Activated CD4-positive, alpha-beta T cell treated with anti-CD3 and anti-CD28 coated beads, Interleukin-2, Interleukin-6, amounts not matched to agents 100 ng/mL and 50 ng/mL, durations not matched to agents 16 hours and 8 hours (primary cell): ENCODE measurements at places on chromosomes 1 and 21.

DNA sequence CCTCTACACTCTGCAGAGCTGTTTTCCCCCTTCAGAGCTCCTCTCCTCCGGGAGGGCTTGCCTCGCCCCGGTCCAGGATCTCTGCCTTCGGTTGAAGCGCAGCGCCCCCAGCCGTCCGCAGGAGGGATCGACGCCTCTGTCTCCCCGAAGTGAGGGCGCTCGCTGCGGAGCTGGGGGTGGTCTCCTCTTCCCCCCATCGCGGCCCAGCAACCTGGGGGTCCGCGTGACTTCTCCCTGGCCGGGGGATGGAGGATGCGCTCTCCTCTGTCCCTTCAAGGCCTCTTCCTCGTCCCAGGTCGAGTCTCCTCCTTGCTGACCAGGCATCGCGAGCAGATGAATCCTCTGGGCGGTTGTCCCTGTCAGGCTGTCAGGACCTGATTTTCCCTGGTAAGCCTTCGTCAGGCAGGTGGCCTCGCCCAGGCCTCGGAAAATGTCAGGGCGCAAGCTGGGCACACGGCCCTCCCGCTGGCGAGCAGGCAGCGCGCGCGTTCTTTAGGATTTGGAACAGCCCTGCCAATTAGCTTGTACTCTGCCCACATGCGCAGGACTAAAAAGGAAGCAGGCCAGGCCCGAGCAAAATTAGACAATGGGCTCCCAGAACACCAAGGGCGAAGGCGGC, 90.5 kb downstream of the EDEM3 start:
- peak; percentile 67 for DNase-seq

DNA sequence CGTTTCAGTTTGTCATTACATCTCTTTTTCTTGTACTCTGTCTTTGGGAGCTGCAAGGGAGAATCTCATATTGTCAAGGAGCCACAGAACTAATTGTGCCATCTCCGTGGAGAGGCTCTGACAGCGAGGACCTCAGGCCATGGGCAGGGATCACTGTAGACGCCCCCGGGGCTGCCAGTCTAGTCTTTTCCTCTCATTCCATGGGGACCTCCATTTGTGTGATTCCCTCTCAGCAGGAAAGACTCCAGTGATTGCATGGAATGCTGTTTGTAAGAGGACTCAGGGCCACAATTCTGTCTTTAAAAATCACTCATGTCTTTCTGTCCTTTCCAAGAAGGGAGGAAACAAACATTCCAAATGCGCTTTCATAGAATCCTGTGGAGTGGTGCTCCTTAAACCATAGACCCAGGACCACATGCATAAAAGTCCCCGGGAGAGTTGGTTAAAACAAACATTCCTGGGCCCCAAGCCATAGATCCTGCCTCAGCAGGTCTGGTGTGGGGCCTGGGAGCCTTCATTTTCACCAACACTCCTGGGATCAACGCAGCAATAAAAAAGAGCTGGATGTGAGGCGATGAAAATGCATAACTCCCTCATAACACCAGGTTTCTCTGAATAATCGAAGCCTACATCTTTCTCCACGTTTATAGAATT, 104.5 kb downstream of the ZP4 start:
- DNase-seq: no peak

GRCh38 chr1:91827459-91828321, 58.3 kb downstream of the TGFBR3 start:
- no peak for DNase-seq

GRCh38 chr1:238063454-238063853, 172.7 kb upstream of the ZP4 start:
- DNase-seq: no peak

- no peak for DNase-seq
Observed at GRCh38 chr1:179195376-179195775, 34.1 kb downstream of the ABL2 start.

DNA sequence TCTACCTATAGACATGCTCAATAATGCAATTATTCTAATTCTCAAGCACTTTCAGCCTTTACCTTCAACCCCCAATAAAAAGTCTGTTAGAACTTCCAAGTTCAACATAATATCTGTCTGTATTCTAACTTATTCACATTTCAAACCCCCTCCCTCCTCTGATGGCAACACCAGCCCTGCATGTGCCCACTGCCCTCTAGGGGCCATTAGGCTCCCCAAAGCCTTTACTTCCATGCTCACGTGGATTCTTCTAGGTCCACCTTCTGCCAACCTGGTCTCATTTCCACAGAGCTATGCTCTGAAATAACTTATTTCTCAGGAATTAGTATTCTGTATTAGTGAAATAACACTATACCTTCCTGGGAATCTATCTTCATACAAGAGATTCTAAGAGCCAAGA, 22.2 kb upstream of the KPRP start:
- DNase-seq: no peak

GRCh38 chr21:9008636-9009035, 1512.7 kb upstream of the TPTE start:
- DNase-seq: no peak

- DNase-seq: no peak
Observed at GRCh38 chr1:104593413-104594187, 843.9 kb downstream of the AMY1C start.

DNA sequence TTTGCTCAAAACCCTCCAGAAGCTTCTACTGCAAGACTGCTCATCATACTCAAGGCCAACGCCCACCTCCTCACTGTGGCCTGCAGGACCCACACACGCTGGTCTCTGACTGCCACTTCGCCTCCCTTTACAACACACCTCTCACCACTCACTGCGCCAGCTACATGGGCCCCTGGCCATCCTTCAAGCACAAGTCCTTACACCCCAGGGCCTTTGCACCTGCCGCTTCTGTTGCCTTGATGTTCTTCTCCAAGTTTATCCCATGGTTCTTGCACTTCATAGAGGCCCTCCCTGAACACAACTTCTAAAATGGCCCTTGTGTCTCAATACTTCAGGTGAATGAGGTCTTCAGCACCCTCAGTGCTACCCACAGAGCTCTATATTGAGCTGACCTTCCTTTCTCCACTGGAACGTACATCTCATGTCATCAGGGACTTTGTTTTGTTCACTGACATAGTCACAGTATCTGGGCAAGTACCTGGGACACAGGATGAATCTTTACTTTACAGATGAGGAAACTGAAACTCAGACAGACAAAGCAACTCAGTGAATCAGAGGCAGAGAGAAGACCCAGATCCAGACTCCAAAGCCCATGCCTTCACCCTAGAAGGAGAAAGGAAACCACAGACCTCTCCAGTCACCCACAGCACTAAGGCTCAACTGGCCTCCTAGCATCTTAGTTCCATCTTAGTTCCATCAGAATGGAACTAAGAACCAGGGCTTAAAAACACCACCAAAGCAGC, 34.7 kb upstream of the CLSTN1 start:
- DNase-seq: peak; percentile 9

- DNase-seq: no peak
Observed at GRCh38 chr1:202694314-202694713, 15.9 kb downstream of the SYT2 start.

GRCh38 chr1:32933742-32934322, 30.8 kb downstream of the RNF19B start:
- no peak for DNase-seq

DNA sequence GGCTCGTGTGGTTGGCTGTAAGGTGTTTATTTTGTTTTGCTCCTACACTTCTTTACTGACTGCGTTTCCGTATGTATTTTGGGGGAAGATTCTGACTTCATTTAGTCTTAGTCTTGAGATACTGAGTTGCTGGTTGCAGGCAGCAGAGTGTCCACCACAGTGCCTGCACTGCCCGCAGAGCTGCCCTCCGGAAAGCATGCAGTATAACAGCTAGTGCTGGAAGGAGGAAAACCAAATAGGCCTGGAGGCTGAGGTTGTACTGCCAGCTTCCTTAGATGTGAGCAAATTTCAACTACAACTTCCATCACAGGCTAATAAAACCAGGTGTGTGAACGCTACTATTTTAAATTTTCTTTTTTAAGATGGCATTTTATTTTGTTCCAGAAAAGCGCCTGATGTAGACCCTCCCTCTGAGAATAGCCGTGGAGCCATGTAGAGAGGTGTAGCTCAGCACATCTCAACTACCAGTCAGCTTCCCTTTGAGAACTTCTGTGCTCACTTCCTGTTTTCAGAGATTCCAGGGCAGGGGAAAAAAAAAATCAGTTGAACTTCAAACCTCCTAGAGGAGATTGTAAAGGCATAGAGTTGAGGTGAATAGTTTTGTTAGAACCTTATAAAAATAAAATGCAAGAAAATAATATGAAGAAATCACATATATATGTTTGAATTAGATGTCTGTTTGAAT, 17.6 kb downstream of the LMO4 start:
- DNase-seq: no peak

GRCh38 chr1:208183977-208184911, 59.9 kb downstream of the PLXNA2 start:
- DNase-seq: no peak

DNA sequence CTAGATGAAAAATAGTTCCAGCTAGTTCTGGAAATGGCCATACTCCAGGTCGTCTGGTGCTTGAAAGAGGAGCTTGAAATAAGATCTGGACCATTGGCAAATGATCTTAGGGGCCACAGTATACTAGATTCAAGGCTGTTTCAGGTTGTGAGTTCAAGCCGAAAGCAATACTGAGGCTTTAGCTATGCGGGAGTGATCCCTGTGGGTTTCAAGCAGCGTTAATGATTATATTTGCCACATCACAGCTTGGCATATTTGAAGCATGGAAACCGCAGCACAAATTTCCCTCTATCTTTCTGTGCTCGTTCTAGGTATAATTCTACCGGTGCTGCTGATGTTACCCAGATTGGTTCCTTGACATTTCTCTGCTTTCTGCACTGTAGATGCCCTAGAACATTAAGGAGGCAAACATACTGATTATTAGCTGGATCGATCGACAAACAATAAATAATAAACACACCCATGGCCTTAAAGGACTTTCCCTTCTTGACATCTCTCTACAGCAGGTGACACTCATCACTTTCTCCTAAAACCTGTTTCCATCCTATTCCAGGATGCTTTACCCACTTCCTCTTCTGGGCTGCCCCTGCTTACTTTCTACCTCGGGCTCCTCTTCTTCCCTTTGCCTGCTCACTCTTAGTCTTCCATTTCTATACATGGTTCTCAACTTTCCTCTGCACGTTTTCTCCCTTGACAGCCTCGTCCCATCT, 40.6 kb upstream of the LYST start:
- DNase-seq: no peak

DNA sequence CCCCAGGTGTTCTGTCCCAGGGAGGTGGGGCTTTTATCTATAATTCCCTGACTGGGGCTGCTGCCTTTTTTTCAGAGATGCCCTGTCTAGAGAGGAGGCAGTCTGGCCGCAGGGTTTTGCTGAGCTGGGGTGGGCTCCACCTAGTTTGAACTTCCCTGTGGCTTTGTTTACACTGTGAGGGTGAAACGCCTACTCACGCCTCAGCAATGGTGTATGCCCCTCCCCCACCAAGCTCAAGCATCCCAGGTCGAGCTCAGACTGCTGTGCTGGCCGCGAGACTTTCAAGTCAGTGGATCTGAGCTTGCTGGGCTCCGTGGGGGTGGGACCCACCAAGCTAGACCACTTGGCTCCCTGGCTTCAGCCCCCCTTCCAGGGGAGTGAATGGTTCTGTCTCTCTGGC, 124.3 kb downstream of the CENPF start:
- DNase-seq: no peak

GRCh38 chr1:63662841-63663240, 69.6 kb downstream of the PGM1 start:
- no peak for DNase-seq

DNA sequence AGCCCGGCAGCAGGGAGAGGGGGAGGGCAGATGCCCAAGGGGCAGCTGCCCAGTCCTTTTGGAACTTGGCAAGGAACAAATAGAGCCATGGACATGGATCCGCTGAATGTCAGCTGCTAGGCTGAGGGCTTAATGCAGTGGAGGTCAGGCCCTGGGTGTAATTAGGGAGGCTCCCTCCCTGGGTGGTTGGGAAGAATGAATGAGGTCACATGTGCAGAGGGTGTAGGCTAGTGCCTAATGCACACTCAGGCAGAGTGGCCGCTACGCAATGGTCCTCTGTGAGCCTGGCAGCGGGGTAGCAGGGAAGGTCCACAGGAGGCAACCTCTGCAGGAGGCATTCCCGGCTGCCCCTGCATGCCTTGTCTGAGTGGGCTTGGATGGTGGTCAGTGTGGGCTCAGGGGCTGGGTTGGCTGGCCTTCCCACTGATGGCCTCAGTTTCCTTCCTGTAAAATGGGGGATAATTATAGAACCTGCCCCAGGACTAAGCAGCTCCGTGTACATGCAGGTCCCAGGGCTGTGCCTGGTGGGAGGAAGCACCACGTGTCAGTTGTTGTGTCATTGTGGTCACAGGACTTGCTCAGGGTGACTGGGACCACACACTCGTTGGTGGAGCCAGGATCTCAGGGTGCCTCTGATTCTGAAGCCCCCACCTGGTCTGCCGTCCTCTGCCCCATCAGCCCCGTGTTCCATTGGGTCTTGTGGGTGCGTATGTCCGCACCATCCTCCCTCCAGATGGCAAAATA, 81.6 kb upstream of the ACTL8 start:
- no peak for DNase-seq

DNA sequence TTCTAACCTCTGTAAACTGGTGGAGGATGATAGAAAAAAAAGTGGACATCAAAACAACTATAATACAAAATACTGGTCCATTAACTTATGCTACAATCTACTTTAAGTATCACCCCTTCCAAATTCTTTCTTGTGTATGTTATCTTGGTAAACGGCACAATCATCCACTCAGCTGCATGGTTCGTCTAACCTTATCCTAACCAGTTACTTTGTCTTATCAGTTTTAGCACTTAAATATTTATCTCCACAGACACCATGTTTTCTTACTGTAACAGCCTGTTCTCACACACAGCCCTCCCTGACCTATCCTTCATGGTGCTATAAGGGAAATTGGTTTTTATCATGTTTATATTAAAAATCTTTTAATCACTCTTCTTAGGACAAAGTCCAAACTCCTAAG, 157.2 kb downstream of the PTGER3 start:
- DNase-seq: no peak

DNA sequence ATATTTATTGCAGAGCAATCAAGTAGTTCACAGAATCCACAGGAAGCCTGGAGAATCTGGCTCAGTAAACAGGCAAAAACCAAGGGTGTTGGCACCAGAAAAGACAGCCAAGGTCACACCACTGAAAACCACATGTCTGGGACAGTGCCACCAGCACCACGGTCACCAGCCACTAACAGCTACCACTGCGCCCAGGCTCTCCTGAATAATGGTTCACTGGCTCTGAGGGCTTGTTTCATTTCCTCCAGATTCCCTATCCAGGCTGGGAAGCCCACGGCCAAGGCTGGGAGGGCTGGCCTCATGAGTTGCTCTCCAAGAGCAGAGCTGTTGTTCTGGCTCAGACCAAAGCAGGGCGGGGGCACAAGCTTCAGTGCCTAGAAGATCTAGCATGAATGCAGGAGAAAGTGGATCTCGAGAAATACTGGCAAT, 54.5 kb upstream of the PTGFRN start:
- DNase-seq: no peak

- no peak for DNase-seq
Observed at GRCh38 chr1:6256645-6257044, 4.3 kb downstream of the GPR153 start.

DNA sequence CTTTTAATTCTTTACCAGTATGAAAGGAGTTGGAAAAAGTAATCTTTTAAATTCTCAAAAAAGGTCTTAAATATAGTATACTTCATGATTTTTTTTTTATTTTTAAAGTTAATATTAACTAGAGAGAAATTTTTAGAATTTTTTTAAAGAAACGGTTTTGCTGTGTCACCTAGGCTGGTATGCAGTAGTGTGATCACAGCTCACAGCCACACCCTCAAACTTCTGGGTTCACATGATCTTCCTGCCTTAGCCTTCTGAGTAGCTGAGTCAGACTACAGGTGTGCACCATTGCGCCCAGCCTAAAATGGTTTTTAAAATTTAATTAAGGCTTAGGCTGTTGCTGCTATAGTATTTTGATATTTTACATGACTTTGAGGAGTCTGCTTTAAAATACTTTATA, 52.4 kb downstream of the TLCD4 start:
- no peak for DNase-seq
